Naive thymus-derived CD8-positive, alpha-beta T cell (primary cell): ENCODE measurements at places on chromosomes 3 and 15.
A peak's percentile ranks its signal among the peaks of the same experiment; 100 is the strongest.

GRCh38 chr3:128410669-128411573 lies 55.8 kb downstream of the DNAJB8 start:
- H3K27ac ChIP-seq: no peak overlapping the region
- no peaks in the 10 kb centered on the region for H3K36me3 ChIP-seq
- no peaks in the 10 kb centered on the region for H3K4me1 ChIP-seq

GRCh38 chr15:51088585-51088984 lies 6.1 kb downstream of the TNFAIP8L3 start:
- no peak overlapping the region for H3K4me3 ChIP-seq
- H3K36me3 ChIP-seq: no peaks in the 10 kb centered on the region
- H3K4me1 ChIP-seq: peaks cover 6% of the 10 kb centered on the region

- no peaks in the 10 kb centered on the region for H3K27me3 ChIP-seq
- DNase-seq: no peak
- H3K4me1 ChIP-seq: no peaks in the 10 kb centered on the region
- no peak overlapping the region for H3K4me3 ChIP-seq
- no peaks in the 10 kb centered on the region for H3K36me3 ChIP-seq
- no peak overlapping the region for H3K27ac ChIP-seq
Observed at GRCh38 chr3:80244390-80244789, 476.6 kb upstream of the ROBO1 start.

DNA sequence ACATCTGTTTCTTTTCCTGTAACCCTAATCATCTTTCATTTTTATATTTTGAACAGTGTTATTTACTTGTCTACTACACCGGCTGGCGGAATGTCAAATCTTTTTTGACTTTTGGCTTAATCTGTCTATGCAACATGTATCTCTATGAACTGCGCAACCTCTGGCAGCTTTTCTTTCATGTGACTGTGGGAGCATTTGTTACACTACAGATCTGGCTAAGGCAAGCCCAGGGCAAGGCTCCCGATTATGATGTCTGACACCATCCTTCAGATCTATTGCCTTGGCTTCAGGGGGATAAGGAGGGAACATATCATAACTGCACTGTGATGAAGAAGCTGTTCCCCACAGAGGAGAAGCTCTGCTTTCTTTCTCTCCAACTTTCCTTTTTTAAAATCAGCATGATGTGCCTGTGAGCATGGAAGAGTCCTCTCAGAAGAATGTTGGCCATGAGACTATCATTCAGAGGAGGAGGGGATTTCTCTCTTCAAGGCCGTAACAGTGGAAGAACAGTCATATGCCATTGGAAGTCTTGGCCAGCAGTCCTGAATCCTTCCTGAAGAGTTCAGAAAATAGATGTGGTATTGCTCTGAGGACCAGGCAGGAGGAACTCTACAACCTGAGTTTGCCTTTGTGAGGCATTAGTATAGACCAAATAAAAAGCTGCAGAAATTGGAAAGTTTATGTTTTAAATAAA lies 69.9 kb downstream of the SEC22A start:
- H3K36me3 ChIP-seq: peaks cover 47% of the 10 kb centered on the region
- H3K4me3 ChIP-seq: no peak overlapping the region
- H3K4me1 ChIP-seq: no peaks in the 10 kb centered on the region
- no peak for DNase-seq

DNA sequence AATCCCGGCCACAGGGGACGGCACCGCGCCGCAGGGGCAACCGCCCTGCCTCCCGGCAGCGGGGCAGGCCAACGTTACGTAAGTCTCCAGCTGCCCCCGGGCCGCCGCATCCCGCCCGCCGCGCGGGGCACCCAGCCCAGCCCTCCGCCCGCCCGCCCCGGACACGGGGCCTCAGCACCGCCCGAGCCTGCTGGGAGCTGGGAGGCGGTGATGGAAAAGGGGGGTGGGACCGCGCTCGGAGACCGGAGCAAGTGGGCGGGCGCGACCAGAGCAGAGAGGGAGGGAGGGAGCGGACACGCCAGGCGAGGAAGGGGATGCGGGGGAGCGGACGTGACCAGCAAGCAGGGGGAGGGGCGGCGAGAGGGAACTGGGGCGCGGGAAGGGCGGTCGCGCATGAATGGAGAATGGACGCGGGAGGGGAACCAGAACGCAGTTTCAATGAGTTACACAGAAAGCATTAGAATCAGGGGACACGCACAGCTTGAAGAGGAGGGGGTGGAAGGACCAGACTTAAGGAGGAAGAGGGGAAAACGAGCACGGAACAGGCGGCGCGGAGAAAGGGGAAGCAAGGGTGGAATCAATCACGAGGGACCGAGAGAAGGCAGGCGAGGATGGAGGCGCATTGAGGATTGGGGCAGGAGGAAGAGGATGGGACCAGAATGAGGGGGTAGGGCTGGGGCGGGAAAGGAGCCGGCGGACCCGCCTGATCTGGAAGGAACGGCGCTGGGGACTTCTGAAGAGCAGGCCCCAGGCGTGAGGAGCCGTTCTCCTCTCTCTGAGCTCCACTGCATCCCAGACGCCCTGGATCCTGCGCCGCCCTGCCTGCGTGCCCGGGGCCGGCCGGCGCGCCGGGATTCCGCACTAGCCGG lies 559 bp downstream of the PKM start:
- H3K4me3 ChIP-seq: peak overlapping the region; percentile 99
- H3K4me1 ChIP-seq: peaks cover 57% of the 10 kb centered on the region
- H3K36me3 ChIP-seq: no peaks in the 10 kb centered on the region
- H3K27me3 ChIP-seq: no peaks in the 10 kb centered on the region

DNA sequence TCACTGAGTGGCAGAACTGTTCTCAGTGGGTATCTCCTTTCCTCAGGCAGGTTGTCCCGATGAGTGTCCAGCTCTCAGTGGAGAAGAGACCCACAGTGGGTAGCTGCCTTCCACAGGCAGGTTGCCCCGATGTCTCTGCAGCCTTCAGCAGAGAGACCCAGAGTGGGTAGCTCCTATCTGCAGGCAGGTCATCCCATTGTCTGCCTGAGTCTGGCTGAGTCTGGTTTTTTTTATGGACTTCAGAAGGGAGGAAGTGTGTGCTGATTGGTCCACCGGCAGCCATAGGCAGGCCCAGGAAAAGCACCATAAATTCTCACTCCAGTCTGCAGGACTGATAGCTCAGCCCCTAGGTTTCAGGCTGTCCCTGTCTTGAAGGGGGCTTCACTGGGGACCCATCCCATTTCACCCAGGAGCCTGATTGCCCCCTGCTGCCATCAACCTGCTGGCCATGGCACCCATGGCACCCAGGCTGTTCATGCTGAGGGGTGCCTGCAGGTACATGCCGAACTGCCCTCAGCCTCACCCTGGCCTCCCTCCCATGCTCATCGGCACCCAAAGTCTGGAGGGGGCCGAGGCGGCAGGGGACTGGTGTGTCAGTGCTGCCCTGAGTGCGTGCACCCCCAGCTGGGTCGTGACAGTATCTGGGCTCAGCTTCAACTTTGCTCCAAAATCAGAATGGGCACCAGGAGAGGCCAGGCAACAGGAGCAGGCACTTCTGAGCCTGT lies 3.6 kb upstream of the LIMD1 start:
- H3K27me3 ChIP-seq: peaks cover 4% of the 10 kb centered on the region
- no peak overlapping the region for H3K27ac ChIP-seq
- H3K4me1 ChIP-seq: peaks cover 33% of the 10 kb centered on the region

DNA sequence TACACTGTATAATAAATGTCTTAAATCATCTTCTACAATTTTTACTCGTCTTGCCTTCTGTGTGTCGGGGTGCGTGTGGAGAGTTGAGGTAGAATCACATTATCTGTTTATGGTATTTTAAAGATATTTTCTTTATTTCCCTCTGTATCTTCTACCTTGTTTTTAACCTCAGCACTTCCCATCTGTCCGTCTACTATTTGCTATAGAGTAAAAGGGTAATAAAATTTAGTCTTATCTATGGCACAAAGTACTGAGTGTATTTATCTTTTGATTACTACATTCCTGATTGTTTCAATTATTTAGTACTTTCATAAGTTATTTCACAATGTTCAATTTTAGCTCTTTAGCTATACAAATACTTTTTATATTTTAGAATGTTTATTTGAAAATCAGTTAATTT lies 62.2 kb downstream of the TRPC1 start:
- DNase-seq: no peak
- H3K27ac ChIP-seq: no peak overlapping the region
- peaks cover 16% of the 10 kb centered on the region for H3K36me3 ChIP-seq
- H3K4me3 ChIP-seq: no peak overlapping the region
- no peaks in the 10 kb centered on the region for H3K27me3 ChIP-seq

- peak overlapping the region; percentile 76 for H3K27ac ChIP-seq
- DNase-seq: no peak
- no peak overlapping the region for H3K4me3 ChIP-seq
- peaks cover 17% of the 10 kb centered on the region for H3K4me1 ChIP-seq
- peaks cover 6% of the 10 kb centered on the region for H3K27me3 ChIP-seq
Observed at GRCh38 chr3:194274424-194275085, 76.6 kb downstream of the CPN2 start.

DNA sequence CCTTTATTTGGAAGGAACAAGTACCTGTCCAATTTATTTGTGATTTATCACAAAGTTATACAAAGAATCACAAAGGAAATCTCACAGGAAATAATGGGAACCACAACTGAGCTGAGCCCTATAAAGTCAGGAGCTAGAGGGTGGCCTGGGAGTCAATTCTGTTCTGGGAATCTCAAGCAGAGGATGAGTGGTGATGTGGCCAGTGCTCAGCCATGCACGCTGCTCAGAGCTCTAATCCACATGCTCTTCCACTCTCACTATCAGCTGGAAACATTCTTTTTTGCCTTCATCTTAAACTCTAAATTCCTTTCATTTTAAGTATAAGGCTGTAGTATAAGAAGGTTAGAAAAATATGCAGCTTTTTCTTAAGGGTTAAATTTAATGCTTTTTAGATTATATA lies 36.6 kb downstream of the UACA start:
- no peak for DNase-seq
- peaks cover 11% of the 10 kb centered on the region for H3K27me3 ChIP-seq
- no peaks in the 10 kb centered on the region for H3K36me3 ChIP-seq
- H3K4me1 ChIP-seq: no peaks in the 10 kb centered on the region

- H3K4me3 ChIP-seq: no peak overlapping the region
- H3K27ac ChIP-seq: no peak overlapping the region
- peaks cover 10% of the 10 kb centered on the region for H3K36me3 ChIP-seq
- peaks cover 13% of the 10 kb centered on the region for H3K4me1 ChIP-seq
Observed at GRCh38 chr15:81031203-81031602, 30.5 kb downstream of the TLNRD1 start.

- no peaks in the 10 kb centered on the region for H3K27me3 ChIP-seq
- no peak overlapping the region for H3K4me3 ChIP-seq
- H3K4me1 ChIP-seq: no peaks in the 10 kb centered on the region
Observed at GRCh38 chr3:115287198-115287597, 140.1 kb upstream of the ZBTB20 start.

DNA sequence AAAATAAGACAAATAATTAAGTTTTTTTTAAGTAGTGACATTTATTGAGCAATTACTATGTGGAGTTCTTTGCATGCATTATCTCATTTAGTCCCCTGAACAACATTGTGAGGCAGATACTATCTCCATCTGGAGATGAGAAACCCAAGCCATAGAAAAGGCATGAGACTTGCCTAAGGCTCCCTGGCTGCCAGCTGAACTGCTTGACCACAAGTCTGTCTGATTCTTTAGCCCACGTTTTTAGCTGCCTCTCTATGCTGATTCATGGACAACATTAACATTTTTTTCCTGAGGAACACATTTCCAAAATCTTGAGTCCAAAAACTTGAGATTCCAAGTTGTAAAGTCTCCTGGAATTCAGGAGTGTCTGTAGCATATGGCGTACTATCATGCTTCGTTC lies 263.6 kb upstream of the GOLGA6L4 start:
- H3K4me3 ChIP-seq: no peak overlapping the region
- peaks cover 13% of the 10 kb centered on the region for H3K27me3 ChIP-seq
- no peak for DNase-seq
- H3K36me3 ChIP-seq: no peaks in the 10 kb centered on the region

DNA sequence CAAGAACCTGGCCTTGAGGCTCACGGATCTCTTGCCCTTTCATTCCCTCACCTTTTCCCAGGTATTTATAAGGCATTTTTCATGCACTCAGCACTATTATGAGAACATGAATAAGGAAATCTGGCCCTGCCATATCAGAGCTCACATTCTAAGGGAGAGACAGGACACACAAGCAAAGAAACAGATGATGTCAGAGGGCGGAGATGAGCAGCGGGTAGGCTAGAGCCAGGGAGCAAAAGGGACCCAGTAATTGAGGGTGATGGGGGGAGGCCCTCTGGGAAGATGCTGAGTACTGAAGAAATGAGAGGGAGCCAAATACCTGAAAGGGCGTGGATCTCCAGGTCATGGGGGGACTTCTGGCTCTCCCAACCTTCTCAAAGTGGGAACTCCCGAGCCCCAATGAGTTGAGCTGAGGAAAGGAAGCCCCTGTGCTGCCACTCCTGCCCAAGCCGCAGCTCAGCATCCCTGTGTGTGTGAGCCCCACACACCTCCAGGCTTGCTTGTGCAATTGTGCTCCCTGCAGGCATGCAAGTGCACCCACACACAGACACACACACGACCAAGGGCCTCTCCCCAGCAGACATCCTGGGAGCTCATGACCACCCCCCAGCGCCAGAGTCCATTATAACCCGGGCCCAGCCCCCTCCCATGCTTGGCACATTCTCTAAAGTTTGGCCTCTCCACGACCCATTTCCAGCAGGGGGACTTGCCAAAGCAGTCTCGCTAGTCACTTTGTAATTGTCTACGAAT lies 81.4 kb upstream of the PXYLP1 start:
- no peak overlapping the region for H3K4me3 ChIP-seq
- no peaks in the 10 kb centered on the region for H3K4me1 ChIP-seq
- no peaks in the 10 kb centered on the region for H3K36me3 ChIP-seq
- H3K27ac ChIP-seq: no peak overlapping the region
- DNase-seq: no peak
- H3K27me3 ChIP-seq: no peaks in the 10 kb centered on the region

DNA sequence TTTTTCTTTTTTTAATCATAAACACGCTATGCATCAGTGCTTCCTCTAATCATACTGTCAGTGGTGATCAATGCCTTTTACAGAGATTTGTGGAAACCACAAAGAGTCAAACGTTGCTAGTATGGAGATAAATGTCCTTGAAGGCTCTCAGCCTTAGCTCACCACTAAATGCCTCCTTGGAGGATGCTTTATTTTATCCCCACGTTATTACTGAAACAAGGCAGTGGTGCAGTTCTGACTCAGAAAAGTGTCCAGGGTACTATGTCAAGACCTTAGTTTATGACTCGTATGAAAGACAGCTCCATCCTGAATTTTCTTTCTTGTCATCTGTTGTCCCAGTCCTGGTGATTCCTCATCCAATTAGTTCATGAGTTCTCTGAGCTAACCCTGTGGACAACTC lies 1146.7 kb downstream of the IGSF11 start:
- no peaks in the 10 kb centered on the region for H3K36me3 ChIP-seq
- H3K27me3 ChIP-seq: peaks cover 3% of the 10 kb centered on the region
- DNase-seq: no peak
- H3K4me1 ChIP-seq: no peaks in the 10 kb centered on the region
- H3K4me3 ChIP-seq: no peak overlapping the region

DNA sequence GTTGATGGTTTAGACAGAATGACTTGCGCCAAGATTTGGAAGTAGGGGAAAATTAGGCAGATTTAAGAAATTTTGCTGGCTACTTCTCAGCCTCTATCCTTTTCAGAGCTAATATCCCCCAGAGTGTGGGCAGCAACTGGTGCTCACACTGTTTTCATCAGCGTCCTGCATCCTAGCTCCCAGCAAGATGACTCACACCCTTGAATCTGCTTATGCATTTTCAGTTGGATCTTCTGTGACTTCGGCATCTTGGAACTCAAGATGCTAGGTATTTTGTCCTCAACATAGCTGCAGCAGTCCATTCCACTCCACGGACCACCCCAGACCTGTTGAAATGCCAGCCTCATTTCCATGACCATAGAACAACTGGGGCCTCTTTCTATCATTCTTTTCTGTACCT lies 336.1 kb upstream of the NR2F2 start:
- H3K27me3 ChIP-seq: peaks cover 29% of the 10 kb centered on the region
- H3K4me1 ChIP-seq: peaks cover 23% of the 10 kb centered on the region
- H3K27ac ChIP-seq: no peak overlapping the region
- DNase-seq: no peak
- no peak overlapping the region for H3K4me3 ChIP-seq
